ENCODE measurements at places on chromosomes 3 and 15.

DNA sequence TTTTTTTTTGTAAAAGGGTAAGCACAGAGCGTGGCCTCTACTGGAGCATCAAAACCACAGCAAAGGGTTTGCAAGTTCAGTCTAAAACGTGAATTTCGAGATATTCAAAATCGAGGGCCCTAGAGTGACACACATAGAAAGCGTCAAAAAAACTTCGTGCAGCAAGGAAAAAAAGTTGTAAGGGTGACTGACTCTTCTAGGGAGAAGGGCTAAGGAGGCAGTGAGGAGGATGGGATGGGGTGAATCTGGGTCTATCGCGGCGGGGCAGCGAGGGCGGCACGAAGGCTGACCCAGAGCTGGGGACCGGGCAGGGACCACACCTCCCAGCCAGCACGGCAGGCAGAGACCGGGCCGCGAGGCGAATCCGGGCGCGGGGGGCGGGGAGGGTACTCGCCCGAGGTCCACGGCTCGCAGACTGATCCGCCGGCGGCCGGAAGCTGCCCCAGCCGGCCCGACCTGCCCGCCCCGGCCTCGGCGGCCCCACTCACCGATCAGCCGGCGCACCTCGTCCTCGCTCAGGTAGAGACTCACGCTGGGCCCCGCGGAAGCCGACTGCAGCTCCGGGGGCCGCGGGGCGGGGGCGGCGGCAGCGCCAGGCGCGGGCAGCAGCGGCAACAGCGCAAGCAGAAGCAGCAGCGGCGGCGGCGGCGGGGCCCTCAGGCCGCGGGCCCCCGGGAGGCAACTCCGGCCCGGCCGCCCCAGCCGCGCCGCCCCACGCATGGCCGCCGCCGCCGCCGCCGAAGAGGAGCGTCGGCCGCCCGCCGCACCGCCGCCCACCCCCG, 533 bp downstream of the RYK start:
- DNase-seq, result peak; percentile 37

- DNase-seq, result no peak
These were observed 5.0 kb downstream of the JMJD7 start for GRCh38 chr15:41832875-41833274.

DNA sequence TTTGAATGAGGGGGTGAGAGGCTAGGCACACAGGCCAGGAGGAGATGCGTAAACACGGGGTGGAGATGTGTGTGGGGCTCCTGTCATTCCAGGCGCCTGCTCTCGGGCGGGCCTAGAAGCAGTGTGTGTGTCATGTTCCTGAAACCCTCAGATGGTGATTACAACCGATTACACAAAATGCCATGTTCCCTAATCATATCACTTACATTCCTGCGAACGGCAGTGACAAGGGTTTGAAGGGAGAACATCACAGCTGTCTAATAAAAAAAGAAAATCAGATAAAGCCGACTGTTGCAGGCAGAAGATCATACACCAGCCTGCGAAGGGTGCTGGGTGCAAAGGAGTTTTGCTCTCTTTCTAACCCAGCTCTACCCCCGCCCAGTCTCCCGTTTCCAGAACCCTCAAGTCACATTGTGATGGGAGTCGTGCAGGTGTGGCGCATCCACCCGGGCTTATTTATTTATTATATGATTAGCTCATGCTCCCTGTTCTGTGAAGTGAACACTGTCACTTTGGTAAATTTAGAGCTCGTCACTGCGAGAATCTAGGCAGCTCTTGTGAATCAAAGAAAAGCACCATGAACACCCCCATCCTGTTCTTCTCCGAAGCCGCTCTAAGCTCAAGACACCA, 140.3 kb downstream of the NR2F2 start:
- DNase-seq, result no peak

DNA sequence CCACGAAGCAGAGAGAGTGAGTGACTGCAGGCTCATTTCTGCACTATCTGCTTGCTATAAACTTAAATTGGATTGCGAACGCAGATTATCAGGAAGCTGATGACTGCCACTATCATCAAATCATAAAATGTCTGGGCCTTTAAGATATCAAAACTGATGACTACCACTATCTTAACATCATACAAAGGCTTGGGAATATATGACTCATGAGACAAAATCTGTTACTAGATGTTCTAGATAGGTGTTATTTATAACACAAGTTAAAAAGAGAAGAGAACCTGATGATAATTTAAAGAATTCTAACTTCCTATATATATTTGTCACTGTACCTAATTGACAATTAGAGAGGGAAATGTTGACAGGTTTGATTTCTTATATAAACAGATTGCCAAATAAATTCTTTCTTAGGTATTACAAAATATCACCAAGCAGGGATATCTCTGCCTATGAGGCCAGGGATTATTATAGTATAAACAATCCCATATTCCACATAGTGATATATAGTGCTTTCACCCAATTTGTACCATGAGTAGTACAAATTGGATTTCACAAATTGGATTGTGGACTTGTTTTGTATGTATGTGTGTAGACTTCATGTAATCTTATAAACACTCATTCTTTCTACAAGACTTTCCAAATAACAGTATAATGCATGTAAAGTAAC, 1157.2 kb downstream of the ROBO1 start:
- DNase-seq, result no peak

- no peak for DNase-seq
These were observed 213.8 kb upstream of the C2CD4B start for GRCh38 chr15:62378772-62379498.

GRCh38 chr3:158091531-158091930, 14.7 kb downstream of the SHOX2 start:
- no peak for DNase-seq

GRCh38 chr3:31853580-31853979, 127.5 kb downstream of the OSBPL10 start:
- no peak for DNase-seq

- DNase-seq, result no peak
These were observed 196.0 kb upstream of the LYSMD4 start for GRCh38 chr15:99929266-99929665.

DNA sequence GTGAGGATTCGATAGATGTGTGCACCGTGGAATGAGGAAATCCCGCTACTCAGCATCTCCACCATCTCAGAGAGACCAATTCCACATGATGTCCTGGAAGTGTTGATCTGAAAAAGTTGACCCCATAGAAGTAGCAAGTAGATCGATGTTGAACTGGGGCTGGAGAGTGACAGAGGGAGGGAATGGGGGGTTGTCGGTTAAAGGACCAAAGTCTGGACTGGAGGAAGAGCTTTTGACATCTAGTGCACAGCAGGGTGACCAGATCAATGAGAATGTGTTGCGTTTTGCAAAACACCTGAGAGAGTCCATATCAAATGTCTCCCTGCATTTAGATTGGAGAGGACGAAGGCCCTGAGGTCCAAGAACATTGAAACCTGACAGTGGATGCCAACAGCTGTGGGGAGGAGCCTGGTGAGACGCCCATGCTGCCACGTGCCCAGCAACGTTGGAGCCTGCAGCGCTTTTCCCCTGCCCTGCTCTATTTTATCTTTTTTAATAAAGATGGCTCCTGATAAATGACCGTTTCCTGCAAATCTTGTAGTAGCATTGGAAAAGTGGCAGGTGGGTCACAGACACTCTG, 30.1 kb upstream of the RPL32 start:
- no peak for DNase-seq

DNA sequence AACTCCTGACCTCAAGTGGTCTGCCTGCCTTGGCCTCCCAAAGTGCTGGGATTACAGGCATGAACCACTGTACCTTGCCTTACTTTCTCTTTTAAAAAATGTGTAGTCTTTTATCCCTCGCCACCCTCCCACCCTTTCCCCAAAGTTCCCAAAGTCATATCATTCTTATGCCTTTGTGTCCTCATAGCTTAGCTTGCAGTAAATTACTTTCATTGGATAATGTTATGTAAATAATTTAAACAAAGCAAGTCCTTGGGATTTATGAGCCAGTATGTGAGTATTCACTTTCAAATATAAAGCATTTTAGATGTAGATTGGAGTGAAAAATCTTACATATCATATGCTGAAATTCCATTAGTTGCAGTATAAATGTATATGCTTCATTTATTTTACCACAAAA, 11.0 kb downstream of the GTF2A2 start:
- no peak for DNase-seq

DNA sequence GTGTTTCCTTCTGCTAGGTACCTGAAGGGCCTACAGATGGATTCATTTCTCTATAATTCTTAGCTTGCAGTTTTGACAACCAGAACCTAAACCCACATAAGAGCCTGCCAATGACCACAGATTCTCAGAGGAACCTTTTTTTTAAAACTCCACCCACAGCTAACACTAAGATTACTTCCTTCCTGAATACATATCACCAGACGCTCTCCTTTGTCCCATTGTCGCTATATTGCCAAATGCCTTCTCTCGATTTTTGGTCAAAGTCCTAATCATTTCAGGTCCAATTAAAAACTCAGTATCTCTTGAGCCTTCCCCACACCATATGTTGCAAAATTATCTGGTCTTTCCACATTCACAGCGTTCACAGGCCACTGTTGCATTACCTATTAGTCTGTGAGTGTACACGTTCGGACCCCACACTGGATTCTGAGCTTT, 12.4 kb downstream of the ZNF710 start:
- DNase-seq, result no peak

- DNase-seq, result no peak
These were observed 202.7 kb downstream of the TNIK start for GRCh38 chr3:171257251-171258203.

- no peak for DNase-seq
These were observed 26.0 kb upstream of the EID1 start for GRCh38 chr15:48851956-48852355.

DNA sequence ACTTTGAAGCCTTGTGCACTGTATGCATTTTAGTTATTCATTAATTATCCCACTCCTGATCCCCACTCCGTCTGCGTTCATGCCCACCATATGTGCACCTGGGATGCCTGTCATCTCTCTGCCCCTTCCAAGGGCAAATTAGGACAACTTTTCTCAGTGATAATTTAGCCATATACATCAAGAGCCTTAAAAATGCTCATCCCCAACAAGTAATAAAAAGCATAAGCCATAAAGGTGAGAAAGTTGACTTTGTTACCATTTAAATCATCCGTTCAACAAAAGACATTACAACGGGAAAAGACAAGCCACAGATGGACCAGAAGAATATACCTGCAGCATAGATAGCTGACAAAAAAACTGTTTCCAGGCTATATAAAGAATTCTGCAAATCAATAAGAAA, 131.4 kb upstream of the LINGO1 start:
- DNase-seq, result no peak

DNA sequence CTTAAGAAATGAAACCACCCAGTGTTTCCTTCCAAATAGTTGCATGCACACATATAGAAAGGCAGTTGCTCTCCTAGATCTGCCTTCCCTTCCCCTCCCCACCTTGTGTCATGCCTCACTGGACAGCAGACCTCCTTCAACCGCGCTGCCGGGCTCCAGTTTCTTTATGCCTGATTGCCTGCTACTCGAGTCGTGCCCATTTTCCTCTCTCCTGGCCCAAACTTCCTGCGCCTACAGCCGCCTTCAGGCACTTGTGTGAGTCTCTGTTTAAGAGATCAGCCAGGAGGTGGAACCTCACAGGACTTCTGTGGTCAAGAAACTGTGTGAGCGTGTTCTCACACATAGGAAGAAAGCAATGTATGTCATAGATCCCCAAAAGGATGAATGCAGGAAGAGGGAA, 8.8 kb upstream of the FAM107A start:
- no peak for DNase-seq

DNA sequence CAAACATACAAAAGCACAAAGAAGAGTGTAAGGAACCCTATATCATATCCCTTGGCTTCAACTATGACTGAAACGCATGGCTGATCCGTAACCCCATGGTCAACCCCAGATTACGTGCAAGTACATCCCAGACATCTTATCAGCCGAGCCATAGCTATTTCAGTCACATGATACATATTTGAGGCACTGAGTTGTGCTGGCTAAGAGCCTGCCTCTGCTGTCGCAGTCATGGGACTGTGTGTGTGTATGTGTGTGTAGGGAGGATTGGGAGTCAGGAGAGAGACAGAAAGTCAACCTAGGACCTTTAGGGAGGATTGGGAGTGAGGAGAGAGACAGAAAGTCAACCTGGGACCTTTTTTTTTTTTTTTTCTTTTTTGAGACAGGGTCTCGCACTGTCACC, 8.4 kb downstream of the ST6GAL1 start:
- no peak for DNase-seq

- no peak for DNase-seq
These were observed 141.5 kb downstream of the DUT start for GRCh38 chr15:48472756-48473155.

GRCh38 chr15:31024330-31024729, 32.9 kb upstream of the MTMR10 start:
- DNase-seq, result no peak

- DNase-seq, result no peak
These were observed 72.7 kb downstream of the RARB start for GRCh38 chr3:25500706-25501210.

GRCh38 chr15:47407692-47408091, 309.6 kb upstream of the SEMA6D start:
- no peak for DNase-seq

All from hypothalamus (tissue), 51 donors.